ENCODE measurements at places on chromosomes 3 and 15.

DNA sequence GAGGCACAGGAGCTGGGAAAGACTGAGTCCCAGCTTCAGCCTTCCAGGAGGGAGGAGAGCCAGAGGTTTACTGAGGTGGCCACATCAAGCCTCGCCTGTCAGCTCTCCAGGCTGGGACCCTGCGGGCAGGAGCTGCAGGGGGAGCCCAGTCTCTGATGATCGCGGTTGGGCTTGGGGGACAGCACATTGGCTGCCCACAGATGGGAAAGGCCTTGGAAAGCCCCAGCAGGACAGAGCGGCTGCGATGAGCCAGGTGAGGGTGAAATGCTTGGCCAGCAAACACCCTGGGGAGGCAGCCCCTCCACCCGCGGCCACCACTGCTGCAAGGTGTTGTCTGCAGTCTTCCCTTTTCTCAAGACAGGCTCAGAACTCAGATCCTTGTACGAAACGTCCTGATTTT, 31.2 kb downstream of the SEC61A1 start:
- no peak for DNase-seq

DNA sequence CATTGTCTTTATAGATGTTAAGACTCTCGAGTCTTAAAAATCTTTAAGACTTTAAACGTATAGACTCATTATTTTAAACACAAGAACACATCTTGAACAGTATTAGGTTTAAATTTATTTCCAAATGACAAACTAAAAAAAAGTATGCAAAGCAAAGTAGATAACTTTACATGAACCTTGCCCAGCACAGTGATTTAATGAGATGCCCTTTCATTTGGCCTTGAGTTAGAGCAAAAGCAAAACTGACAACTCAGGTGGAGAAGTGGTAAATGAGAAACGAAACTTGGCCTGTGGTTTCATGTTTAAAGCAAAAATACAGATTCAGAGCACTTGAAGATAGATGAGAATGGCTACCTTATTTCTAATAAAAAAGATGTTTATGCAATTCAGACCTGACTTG, 8.6 kb downstream of the GPR15 start:
- no peak for DNase-seq

DNA sequence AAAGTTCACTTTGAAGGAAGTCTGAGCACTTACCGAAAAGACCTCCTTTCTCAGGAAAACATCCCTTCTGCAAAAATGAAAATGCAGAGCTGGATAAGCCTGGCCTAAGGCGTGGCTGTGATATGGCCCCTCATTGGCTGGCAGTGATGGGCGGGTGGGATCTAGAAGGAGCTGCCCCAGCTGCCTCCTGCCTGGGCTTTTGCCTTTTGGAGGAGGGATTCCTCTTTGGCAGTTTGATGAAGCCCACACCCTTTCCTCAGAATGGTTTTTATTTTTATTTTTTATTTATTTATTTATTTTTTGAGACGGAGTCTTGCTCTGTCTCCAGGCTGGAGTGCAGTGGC, 4.0 kb upstream of the DZIP1L start:
- DNase-seq: no peak

GRCh38 chr15:89368566-89369223, 34.1 kb upstream of the POLG start:
- no peak for DNase-seq

- no peak for DNase-seq
Measured at GRCh38 chr3:41394896-41395295, 195.6 kb downstream of the CTNNB1 start.

DNA sequence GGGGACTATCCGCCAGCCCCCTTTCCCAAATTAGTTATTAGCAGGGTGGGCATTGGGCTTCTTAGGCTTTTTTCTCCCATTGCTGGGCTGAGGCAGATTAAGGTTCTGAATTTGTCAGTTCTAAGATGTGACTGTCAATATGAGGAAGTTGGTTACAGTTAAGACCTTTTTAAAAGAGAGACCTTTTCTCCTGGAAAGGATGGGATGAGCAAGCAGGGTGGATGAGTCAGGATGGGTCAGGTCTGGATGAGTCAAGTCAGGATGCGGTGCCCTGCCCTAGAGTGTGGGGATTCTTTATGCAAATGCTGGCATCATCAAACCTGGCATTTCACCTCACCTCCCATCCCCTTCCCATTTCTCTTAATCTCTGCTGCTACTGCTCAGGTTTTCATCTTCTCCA, 1.9 kb downstream of the AEN start:
- no peak for DNase-seq

GRCh38 chr15:71939981-71940588, 129.7 kb downstream of the NR2E3 start:
- DNase-seq: no peak
